Daoy (cell line): ENCODE measurements at places on chromosomes 6 and 20. TPM values are rescaled to one million over a fixed set of nuclear protein-coding genes. Genes with fewer than 3 reads are reported as not detected.

The DDO gene
- total RNA-seq = 1.2 and 1.9 TPM in 2 replicates

The ZFP57 gene
- 0.57 TPM in 1 of 2 replicates, not detected in the other for total RNA-seq

The C6orf141 gene
- 7.3 and 13.2 TPM in 2 replicates for total RNA-seq

GRCh38 chr6:56220078-56220477, 27.3 kb downstream of the COL21A1 start:
- DNase-seq = peak; percentile 24

- DNase-seq = no peak
Measured at GRCh38 chr6:158808941-158809678, 10.1 kb downstream of the EZR start.

DNA sequence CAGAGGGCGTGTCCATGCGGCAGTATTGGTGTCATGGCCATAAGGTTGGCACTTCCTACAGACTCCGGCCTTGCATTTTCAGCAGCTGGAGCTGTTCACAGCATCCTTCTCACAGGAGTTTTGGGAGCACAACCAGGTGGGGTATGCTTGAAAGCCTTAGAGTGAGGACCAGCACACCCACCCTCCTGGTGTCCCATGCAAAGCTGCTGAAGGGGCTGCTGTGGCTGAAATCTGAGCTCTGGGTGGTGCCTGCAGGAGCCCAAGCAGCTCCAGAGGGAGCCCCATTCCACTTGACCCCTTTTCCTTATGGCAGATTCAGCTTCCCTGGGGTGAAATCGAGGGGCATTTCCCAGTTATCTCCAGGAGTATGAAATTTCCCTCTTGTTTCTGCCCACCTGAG, 74.0 kb upstream of the BHLHE23 start:
- no peak for DNase-seq
